ENCODE measurements at places on chromosomes 16 and 17.

DNA sequence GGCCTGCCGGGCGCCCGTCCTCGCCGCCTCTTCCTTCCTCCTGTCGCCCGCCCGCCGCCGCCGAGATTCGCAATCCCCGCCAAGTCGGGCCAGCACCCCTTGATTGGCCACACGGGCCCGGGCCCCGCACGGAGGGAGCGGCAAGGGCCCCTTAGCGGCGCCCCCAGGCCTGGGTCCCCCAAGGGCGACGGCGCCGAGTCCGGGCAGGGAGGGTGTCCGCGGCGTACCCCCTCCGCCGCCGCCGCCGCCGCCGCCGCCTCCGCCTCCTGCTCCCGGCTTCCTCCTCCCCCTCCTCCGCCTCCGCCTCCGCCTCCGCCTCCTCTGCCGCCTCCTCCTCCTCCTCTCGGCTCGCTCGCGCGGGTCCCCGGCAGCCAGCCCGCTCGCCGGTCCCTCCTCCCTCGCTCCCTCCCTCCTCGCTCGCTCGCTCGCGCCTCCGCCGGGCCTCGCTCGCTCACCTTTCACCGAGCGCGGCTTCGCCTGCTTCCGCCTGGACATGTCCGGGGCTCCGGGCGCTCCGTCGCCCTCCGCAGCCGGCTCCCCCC, 561 bp downstream of the ZNF423 start:
- DNase-seq: peak; percentile 46

- DNase-seq: peak; percentile 56
Measured at GRCh38 chr17:81513753-81514488, 1.3 kb upstream of the ACTG1 start.

DNA sequence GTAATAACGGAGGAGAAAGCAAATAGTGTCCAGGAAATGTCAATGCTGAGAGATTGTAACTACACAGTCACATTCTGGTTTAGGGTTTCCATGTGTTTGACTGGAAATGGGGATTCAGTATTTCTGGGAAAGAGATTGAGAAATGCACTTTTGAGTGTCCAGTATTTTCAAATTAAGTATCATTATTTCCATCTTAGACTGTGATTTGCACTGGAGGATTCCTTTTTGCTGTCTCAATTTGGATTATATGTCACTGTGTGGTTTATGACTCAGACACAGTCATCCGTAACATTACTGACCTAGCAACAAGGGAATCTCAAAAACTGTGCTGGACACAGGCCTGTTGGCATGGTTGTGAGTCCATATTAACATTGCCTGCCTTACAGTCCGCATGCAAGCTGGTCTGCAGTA, 681.4 kb downstream of the CDH11 start:
- DNase-seq: no peak

- no peak for DNase-seq
Measured at GRCh38 chr17:62566996-62567578, 60.4 kb upstream of the MRC2 start.

DNA sequence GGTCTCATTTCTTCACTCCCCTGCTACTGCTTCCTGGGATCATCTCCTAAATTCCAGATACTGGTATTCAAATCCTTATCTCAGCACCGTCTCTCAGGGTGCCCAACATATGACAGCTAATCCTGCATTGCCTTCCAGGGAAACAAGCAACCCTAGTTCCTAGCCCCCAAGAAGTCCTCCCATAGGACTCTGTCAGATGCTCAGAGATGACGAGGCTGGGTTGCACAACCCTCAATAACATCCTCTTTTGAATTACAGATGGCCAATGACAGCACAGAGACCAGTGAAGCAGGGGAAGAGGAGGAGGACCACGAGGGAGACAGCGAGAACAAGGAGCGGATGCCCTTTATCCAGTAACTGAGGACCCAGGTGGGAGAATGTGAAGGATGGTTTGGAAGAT, 45.0 kb upstream of the CLEC3A start:
- no peak for DNase-seq

- DNase-seq: no peak
Measured at GRCh38 chr17:15408803-15409202, 58.6 kb downstream of the CDRT4 start.

DNA sequence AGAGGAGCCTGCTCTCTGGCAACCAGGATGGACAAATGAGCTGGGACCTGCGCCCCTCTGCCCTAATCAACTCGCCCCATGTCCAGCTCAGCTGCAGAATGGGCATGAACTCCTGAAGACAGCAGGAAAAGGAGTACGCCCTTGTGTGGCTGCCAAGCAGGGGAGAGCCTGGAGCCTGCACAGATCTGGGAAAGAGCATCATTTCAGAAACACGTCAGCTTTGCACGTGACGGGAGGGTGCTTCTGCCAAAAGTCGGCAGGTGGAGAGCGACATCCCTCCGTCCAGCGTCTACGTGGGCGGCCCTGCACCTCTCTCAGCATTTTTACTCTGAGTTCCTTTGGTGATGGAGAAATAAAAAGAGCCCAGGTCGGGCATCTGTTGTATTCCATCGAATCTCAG, 18.5 kb downstream of the NME3 start:
- no peak for DNase-seq

Data from activated naive CD4-positive, alpha-beta T cell treated with anti-CD3 and anti-CD28 coated beads, Interleukin-2, amount 50 U/mL, for 72 hours (primary cell).